Activated CD4-positive, alpha-beta T cell treated with anti-CD3 and anti-CD28 coated beads for 1 hour (primary cell): ENCODE measurements at places on chromosomes 12 and 14.

GRCh38 chr12:6340745-6341416 lies 995 bp downstream of the TNFRSF1A start:
- no peak for DNase-seq

DNA sequence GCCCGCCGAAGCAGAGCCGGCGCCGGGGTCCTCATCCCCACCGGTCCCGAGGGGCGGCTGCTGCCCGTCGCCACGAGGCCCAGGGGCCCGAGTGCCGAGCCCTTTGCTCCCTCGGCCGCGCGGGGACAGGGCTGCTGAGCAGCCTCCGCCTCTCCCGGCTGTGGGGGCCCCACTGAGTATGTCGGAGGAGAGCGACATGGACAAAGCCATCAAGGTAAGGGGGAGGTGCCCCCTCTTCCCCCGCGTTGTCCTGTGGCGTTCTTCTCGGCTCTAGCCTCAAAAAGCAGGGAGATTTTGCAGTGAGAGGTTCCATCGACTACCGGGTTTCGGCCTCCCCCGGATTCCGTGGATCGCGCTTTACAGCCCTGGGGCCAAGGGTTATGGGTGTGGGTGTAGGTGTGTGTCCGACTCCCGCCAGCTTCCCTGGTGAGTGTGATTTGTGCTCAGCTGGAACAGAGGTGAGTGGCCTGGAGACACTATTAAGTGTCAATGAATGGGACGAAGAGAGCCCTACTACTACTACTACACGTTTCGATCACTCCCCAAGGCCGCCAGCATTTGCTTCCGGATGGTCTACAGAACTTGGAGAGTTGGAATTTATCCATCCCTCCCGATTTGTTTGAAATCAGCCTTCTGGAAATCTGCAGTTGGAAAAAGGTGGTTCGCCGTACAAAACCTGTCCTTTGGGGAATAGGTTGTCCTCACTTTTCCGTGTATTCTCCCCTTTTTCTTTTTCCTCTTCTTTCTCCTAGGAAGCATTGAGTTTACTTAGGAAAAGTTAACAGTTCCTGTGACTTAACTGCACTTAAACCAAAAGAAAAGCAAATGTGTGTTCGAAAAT lies 748 bp downstream of the MAPKAPK5 start:
- DNase-seq, result no peak

DNA sequence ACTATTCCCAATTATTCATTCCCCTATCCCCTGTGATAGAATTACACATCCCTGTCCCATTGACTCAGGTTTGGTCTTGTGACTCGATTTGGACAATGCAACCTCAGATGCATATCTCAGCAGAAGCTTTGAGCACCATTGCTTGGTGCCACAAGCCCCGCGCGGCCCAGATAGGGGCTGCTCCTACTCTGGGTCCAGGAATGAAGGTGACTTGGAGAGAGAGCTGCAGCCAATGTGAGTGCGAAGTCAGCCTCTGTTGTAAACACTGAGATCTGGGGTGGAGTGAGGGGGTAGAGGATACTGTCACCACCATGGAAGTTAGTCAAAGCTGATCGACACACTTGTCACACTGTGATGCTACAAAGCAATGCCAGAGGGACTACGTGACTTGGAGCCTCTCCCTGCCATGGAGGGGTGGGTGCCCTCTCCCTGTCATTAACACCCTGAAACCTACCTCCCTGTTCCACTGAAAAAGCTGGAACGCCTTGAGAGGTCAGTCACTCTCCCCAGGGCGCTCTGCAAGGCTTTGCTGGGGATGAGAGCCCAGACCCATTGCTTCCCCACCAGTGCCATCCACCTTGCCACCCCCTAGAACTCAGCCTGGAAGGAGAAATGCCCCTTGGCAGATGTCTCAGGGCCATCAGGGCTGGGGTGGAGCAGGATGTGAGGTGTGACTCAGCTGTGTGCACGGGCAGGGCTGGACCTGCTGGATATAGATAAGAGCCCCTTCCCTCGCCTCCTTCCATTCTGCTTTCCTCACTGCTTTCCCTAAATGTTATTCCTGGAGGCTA lies 6.6 kb upstream of the PLEK2 start:
- DNase-seq, result no peak

DNA sequence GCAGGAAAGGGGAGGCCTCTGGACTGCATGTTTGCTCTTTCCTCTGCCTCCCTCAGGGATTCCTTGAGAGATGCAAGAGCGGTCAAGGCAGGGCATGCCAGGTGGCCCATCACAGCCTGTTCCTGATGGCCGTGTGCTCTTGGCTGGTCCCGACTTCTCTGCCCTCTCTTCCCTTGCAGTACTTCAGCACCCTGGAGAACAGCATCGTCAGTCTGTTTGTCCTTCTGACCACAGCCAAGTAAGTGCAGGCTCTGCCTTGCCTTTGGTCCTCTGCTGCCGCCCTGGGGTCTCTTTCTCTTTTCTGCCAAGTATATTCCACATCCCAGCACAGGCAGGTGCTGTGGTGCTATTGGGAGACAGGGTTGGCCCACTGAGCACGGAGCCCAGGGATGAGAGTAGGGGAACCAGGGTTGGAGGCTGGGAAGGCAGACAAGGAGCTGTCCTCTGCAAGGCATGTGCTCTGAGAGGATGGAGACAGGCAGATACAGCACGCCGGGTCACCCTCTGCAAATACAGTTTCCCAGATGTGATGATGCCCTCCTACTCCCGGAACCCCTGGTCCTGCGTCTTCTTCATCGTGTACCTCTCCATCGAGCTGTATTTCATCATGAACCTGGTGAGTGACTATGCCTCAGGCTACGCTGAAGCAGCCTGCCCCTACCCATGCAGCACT lies 51.9 kb downstream of the TPCN1 start:
- DNase-seq, result no peak

DNA sequence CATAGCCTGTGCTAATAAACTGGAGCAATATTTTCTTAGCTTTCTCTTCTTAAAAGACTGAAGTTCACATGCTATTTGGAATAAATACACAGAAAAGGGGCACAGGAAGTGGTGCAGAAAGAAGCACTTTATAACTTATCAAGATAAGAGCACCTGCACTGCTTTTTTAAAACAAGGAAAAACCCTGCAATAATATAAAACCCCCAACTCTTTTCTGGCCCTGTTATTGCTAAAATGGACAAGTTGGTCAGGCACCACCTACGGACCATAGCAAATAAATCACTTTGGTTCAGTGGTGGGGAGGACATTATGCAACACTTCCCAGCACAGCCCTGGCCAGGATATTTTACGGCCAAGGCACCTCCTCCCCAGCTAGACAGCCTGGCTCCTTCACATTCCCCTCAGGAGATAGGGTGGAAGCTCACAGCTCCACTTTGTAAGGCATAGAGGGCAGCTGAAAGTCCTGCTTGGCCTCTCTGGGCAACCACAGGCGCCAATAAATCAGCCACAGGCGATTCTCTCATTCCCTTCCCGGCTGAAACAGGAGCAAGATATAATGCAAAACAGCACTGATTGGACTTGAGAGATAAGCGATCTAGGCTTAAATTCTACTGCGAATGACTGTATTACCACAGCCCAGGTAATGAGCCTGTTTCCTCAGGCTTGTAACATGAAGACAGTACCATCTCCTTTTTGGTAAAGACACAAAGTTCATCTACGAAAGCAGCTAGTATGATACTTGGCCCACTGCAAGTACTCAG lies 2.0 kb downstream of the ZBTB25 start:
- no peak for DNase-seq

GRCh38 chr14:45877981-45878380 lies 625.0 kb upstream of the MIS18BP1 start:
- DNase-seq, result no peak

DNA sequence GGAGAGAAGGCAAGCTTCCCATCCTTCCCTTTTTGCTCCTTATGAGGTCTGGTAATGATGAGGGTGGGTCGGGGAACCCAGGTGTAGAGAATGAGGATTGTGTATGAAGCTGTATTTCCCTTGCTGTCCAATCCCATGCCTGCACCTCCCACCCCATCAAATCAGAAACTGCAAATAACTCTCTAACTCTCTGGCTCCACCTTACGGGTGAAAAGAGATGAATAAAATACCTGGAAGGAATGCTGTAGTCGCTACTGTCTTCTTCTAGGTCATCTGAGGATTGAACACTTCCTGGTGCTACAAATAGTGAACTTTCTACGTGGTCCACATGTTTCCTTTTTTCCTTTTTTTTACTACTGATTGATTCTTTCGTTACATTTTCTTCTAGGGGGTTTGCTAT lies 38.9 kb upstream of the DICER1 start:
- DNase-seq, result no peak

DNA sequence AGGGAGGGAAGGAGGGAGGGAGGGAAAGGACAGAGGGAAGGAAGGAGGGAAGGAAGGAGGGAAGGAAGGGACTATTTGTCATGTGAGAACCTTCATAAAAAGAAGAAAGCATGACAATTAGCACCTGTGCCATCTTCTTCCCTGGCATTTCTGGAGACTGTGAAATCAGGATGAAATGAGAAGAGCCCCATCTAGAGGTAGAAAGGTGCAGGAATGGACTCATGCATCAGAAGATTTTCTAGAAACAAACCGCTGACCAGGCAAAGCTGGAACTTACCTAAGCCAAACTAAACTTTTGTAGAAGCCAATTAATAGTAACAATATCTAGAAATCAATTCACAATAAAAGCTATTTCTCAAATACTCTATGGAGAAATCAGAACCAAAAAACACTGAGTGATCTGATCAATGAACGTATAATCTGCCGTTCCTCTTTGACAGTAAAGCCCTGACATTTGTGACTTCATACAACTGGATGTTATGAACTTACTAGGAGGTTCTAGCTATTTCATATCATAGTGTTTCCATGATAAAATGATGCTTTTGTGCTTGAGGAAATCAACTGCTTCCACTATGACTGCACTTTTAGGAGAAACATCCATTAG lies 24.4 kb upstream of the CRACR2A start:
- DNase-seq, result no peak

DNA sequence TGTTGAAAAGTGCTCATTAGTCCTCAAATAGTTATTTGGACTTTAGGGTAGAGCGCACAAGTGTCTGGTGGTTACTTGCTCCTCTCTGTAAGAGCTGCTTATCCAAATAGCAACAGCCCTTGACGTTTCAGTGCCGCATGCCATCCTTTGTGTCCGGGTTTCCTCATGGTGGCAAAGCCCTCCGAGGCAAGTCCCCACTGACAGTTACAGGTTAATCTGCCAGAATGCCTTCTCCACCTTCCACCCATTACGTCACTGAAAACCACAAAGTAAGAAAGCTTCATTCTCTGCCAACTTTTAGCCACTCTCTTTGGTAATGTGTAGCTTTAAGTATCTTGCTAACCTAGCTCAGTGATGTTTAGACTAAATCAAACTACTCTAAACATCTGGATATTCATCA lies 78.6 kb downstream of the POLR3B start:
- no peak for DNase-seq

DNA sequence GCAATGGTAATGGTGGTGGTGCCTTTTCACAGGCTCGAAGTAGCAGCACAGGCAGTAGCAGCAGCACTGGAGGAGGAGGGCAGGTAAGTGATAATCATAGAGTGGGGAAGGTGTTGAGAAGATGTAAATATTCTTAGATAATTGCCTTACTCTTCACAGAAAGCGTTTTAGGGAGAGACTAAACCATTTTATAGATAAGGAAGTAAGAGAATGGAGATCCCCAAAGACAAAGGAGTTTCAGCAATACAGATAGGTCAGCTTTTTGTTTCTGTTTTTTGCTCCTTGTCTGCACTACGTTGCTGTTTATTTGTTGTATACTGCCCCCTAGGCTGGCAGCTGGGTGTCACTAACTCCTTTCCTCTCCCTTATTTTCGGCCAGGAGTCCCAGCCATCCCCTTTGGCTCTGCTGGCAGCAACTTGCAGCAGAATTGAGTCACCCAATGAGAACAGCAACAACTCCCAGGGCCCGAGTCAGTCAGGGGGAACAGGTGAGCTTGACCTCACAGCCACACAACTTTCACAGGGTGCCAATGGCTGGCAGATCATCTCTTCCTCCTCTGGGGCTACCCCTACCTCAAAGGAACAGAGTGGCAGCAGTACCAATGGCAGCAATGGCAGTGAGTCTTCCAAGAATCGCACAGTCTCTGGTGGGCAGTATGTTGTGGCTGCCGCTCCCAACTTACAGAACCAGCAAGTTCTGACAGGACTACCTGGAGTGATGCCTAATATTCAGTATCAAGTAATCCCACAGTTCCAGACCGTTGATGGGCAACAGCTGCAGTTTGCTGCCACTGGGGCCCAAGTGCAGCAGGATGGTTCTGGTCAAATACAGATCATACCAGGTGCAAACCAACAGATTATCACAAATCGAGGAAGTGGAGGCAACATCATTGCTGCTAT lies 2.0 kb downstream of the SP1 start:
- no peak for DNase-seq

- no peak for DNase-seq
Measured at GRCh38 chr12:132446633-132447326, 43.2 kb upstream of the FBRSL1 start.

- DNase-seq, result no peak
Measured at GRCh38 chr12:65630555-65630954, 193.7 kb upstream of the HMGA2 start.

DNA sequence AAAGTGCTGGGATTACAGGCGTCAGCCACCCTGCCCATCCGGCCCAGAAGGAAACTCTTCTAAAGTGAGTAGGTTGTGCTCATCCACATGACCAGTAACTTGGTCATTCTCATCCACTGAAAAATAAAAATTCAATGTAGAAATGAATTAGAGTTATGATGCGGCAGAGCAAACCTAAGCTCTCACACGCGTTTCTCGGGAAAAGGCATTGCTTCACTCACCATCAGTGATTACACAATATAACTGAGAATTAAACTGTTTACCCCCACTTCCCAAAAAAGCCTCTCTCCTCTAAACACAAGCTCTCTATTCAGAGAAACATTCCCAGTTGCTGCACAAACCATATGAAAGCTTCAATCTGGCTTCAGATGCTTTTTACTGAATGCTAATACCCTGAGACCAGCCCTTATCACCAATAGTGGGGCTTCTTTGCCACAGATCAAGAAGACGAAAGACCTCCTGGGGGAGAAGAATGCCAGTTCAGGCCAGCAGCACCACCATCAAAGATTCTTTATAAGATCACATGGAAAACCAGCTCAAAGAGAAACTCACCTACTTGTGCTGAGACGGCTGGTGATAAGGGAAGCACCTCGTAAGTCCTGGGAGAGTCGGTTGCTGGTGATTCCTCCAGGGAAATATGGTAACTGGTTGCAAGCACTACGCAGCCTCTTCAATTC lies 121.5 kb upstream of the SFSWAP start:
- no peak for DNase-seq

GRCh38 chr12:52437508-52437907 lies 3.3 kb upstream of the KRT75 start:
- DNase-seq, result no peak

DNA sequence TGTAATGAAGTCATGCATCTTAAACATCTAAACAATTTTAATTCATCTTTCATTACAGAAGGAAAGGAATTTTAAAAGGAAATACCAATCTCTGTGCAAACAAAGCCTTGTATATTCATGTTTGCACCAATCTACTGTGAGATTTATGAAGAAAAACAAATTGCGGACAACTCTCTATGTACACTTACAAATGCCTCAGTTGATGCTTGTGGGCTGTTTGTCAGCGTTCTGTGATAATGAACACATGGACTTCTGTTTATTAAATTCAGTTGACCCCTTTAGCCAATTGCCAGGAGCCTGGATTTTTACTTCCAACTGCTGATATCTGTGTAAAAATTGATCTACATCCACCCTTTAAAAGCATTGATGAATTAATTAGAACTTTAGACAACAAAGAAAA lies 5.4 kb downstream of the GPR65 start:
- no peak for DNase-seq
